Urinary bladder (tissue), 4 donors: ENCODE measurements at places on chromosomes 2 and 18. TPM values are rescaled to one million over a fixed set of nuclear protein-coding genes. Genes with fewer than 3 reads are reported as not detected.

DNA sequence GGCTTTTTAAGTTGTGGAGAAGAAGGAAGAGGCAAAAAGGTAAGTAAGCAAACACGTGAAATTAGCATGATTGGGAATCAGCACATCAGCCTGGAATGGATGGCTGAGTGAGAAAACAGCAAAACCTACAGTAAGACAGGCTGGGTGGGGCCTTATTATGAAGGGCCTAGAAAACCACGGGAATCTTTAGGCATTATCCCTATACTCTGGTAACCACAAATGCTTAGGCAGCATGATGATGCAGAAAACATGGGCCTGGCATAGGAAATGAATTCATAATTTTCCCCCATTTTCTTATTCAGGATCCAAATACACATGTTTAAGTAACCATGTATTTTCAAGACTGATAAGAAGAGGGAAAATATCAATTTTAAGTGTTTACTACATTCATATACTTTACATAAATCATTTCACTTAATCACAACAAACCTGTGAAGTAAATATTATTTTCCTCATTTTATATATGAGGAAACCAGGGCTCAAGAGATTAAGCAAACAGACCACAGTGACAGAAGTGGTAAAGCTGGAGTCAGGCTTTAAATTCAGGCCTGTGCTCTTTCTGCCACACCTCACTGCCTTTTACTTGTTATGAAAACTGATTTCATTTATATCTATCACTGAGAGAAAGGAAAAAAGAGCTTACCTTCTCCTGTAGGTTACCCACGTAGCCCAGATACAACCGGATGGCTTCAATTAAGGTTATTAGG, 4.0 kb downstream of the TMEM17 start:
- DNase-seq: no peak

- DNase-seq: no peak
These were observed 8.8 kb downstream of the NAB1 start for GRCh38 chr2:190657474-190658255.

DNA sequence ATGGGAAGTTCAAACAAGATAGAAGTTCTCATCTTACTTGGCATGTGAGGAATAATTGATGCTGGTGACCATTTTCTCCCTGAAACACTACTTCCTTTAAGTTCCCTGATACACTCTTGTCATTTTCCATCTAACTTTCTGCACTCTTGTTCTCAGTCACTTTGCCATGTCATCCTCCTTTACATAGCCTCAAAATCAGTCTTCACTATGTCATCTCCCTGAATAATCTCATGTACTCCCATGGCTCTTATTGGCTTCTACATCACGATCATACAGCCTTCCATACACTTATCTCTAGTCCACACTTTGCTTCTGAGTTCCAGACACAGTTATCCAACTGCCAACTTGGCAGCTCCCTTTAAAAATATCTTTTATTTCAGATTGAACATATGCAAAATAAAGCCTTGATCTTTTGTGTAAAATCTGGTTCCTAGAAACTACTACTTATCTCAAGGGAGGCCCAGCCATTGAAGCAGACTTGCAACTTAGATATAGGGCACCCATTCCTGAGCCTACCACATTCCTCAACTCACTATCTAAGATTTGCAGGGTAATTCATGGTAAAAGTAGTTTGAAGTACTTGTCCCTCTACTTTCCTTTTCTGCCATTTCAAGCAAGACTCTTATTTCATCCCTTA, 1070.2 kb upstream of the NXPH2 start:
- no peak for DNase-seq

The ABCG8 gene
- polyA plus RNA-seq: 0.01 TPM

The ELOA2 gene
- polyA plus RNA-seq: not detected

DNA sequence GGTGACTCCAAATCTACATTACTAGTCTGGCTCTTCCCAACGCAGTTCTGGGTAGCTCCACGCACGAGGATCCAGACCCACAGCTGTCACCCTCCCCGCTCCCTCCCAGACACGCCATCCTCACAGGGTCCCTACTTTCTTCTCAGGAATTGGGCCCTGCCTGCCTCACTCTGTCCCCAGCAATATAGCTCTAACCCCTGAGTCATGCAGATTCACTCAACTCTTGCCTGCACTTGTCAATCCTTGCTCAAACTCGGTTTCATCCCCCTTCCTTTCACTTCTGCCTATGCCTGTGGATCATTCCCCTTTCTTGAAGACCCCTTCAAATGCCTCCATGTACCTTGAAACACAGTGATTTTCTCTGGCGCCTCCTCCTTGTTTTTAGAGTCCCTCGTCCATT, 5.0 kb downstream of the ST8SIA5 start:
- DNase-seq: no peak

DNA sequence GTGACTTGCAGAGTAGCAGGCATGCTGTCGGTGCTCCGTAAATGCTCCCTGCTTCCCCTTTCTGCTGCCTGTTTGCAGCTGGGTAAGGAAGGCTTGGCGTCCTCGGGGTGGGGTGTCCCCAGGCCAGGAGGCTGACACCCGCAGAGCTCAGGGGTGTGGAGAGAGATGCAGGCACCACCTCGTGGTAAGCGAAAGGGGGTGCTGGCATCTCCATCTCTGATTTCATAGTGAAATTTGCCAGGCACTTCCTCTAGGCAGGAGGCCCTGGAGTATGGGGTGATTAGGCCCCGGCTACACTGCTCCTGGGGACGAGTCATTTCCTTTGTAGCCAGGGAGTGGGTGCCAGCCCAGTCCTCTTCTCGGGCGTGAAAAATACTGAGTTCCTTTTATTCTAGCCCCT, 160.4 kb downstream of the KLHL29 start:
- DNase-seq: no peak

The ARHGEF33 gene
- 0.99 TPM for polyA plus RNA-seq
